ENCODE measurements at places on chromosomes 13 and 19.

GRCh38 chr13:97478247-97478646, 44.3 kb downstream of the RAP2A start:
- DNase-seq = no peak

DNA sequence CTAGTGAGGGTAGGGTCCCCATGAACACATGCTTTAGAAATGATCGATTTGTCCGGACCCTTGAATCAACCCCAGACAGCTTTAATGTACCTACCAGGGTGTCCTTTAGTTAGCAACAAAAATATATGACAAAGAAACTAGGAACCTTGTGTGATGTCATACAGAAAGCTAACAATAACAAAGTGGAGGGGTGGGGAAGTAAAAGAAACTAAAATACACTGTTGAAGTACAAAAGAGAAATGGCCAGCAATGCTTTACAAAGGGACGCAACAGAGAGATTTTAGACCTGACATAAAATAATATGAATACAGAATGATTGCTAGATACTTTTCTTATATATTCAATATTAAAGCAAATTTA, 40.0 kb downstream of the DZIP1 start:
- no peak for DNase-seq

GRCh38 chr13:59210543-59210942, 953.2 kb downstream of the DIAPH3 start:
- no peak for DNase-seq

GRCh38 chr13:113557013-113557412, 27.5 kb upstream of the TFDP1 start:
- DNase-seq = no peak

DNA sequence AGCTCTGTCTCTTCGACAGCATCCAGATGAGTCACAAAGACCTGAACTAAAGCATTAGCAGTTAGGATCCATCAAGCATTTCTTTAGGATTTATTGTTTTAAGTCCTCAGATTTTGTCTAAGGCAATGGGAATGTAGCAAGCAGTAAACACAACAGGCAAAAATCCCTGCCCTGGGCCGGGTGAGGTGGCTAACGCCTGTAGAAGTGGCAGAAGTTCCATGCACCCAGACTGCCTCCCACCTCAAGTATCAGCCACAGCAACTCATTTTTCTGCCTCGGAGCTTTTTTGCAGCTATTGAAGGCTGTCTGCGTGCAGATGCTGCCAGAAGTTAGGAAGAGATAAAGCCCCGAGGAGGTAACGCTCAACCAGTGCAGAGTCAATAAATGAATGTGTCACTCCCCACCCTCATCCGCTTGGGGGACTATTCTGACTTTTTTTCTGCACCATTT, 47.1 kb upstream of the MRI1 start:
- DNase-seq = no peak

- no peak for DNase-seq
These were observed 77.3 kb downstream of the DHRS12 start for GRCh38 chr13:51726446-51727193.

GRCh38 chr13:48038761-48039160, 1.2 kb downstream of the NUDT15 start:
- no peak for DNase-seq

DNA sequence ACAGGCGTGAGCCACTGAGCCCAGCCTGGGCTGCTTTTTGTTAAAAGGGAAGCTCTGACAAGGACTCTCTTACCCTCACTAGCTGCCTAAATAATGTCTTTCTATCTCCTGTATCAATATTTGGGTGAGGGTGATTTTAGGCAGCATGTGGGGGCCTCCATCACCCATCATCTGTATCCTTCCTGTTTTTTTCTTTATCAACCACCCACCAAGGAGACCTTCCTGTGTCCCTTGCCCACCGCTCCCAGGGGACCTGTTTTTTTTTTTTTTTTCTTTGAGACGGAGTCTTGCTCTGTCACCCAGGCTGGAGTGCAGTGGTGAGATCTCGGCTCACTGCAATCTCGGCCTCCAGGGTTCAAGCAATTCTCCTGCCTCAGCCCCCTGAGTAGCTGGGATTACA, 5.4 kb upstream of the NDUFB7 start:
- DNase-seq = no peak

GRCh38 chr13:112215871-112216270, 148.9 kb downstream of the SOX1 start:
- DNase-seq = no peak

GRCh38 chr13:38758277-38758676, 71.4 kb downstream of the FREM2 start:
- no peak for DNase-seq

GRCh38 chr13:51974482-51974881, 36.8 kb downstream of the ATP7B start:
- DNase-seq = no peak

- no peak for DNase-seq
These were observed 305.4 kb downstream of the UQCRFS1 start for GRCh38 chr19:28907534-28907933.

- DNase-seq = no peak
These were observed 18.9 kb downstream of the MBNL2 start for GRCh38 chr13:97240788-97241734.

DNA sequence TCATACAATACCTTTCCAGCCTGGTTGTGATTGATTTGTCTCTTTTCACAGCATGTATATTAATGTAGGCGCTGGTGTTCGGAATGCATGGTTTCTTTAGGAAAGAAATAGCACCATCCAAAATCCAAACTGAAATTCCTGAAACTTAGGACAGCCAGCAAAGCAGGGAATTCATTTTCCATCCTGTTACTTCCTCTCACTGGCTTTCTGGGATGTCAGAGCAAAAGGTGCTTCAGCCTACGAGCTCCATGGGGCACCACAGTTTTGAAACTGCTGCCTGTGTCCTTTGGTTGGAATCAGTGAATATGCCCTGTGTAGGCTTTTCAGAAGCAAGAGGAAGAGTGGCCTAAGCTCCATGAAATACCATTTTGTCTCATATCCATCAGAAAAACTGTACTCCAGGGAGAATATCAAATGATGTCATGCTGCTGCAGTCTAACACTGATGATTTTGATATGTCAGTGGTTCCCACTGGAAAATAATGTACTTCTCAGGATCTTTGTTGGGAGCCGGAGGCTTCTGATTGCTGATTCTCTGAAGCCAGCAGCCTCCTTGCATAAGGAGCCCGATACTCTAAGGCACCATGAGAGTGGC, 117.8 kb upstream of the SERP2 start:
- no peak for DNase-seq

DNA sequence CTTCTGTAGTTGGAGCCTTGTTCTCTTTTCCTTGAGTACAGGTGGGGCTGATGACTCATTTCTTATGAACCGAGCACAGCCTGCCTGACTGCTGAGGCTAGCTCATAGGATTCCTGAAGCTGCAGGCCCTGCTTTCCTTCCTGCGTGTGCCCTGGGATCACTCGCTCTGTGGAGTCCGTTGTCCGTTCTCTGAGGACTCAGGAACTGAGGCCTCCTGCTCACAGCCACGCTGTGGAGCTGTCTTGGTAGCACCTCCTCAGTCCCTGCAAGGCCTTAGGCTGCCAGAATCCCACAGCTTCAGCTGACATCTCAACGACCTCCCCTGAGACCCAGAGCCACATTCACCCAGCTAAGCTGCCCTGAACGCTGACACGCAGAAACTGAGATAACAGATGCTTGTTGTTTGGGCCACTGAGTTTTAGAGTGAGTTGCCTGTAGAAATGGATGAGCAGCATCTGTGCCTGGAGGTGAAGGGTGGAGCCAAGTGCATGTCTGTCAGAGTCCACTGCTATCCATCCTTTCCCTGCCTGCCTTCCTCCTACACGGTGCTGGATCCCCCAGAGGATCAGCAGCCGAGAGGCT, 72.9 kb downstream of the ARHGEF7 start:
- no peak for DNase-seq

- no peak for DNase-seq
These were observed 19.2 kb downstream of the KLK5 start for GRCh38 chr19:50933640-50934039.

DNA sequence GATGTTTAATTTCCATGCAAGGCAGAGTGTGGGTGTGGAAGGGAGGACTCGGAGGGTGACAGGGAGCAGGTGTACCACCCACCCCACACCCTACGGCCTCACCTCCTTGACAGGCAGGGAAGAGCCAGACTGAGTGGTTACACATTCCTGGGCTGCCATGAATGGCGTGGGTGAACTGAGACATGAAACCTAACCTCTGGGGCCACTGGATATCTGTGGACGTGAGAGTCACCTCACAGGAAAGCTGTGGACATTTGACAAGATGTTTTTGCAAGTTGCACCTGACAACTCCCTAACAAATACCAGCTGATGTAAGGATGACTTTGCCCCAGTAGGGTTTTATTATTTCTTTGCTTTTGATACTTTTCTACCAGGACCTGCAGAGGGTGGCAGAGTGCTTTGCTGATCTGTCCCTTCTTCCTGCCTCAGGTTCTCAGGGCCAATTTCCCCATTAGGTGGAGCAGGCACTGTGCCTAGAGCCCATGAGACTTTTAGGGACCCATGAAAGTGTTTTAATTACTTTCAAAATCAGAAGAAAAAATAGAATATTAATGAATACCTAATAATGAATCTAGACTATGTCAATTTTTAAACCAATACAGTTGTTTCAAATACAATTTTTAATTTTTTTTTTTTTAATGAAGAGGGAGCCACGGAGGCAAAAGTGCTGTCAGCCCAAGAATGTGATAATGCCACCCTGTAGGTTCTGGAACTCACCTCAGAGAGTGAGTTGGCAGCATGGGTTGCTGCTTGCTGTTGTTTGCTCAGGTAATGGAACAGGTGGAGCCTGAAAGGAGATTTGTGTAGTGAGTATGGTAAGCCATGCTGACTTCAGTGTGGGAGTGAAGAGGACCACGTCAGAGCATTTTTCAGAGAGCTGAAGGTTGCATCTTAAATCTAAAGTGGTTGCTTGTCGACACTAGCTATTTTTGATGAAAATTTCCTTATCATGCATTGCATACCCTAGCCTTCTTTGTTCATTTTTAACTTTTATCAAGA, 58.0 kb upstream of the CYSLTR2 start:
- DNase-seq = peak; percentile 64

DNA sequence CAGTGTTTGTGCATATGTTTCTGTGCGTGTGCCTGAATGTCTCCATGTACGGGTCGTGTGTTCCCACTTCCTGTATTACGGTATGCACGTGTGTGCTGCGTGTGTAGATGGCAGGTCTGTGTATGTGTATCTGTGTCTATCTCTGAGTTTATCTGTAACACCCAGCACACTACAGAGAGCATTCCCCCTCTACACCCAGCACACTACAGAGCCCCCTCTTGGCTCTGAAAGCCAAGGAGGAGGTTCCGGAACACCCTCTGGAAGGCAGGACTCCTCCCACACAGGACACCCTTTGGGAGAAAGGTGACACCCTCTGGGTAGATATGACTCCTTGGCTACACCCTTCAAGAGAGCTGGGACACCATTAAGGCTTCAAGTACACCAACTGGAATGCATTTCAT, 2.1 kb upstream of the ERFL start:
- no peak for DNase-seq

- no peak for DNase-seq
These were observed 259.9 kb downstream of the SLITRK1 start for GRCh38 chr13:83622422-83622784.

GRCh38 chr19:9039728-9040127, 29.5 kb upstream of the MUC16 start:
- no peak for DNase-seq

DNA sequence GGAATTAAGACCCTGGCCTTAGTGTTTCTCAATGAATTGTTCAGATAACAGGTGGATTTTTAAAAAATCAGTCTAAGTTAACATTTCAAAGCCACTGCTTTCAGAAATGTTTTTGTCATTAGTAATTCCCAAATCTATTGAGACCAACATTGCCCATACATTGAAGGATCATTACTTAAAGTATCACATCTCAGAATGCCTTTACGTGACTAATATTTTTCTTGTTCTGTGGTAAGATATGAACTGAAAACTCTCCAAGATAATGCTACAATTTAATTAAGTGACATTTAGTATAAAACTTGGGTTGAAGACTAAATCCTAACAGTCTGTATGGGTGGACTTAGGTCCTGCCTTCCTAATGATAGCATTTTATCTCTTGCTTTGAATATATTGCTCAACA, 59.4 kb upstream of the POSTN start:
- no peak for DNase-seq

- DNase-seq = no peak
These were observed 92.3 kb downstream of the TUBA3C start for GRCh38 chr13:19089315-19089714.

DNA sequence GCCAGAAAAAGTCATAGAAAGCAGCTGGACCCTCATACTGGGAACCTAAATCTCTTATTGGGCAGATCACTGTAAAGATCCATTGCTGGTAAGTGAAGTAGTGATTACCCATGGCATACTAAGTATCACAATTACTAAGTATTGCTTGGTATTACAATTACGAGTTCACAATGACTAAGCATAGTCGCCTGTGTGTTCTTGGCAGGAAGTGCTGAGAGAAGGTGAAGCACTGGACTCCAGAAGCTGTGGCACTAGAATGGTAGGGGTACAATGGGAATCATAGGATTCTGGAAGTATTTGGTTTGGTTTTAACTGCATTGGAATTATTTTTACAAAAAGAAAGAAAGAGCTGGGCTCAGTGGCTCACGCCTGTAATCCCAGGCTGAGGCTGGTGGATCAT, 20.3 kb downstream of the LGALS16 start:
- peak; percentile 90 for DNase-seq

- peak; percentile 10 for DNase-seq
These were observed 18.5 kb upstream of the FAM216B start for GRCh38 chr13:42762917-42763316.

GRCh38 chr19:35612559-35613321, at the start of gene HAUS5:
HAUS5 (plus strand) TSS chr19:35612735; CDS start chr19:35612795, 60 bp downstream.
- peak; percentile 97 for DNase-seq

DNA sequence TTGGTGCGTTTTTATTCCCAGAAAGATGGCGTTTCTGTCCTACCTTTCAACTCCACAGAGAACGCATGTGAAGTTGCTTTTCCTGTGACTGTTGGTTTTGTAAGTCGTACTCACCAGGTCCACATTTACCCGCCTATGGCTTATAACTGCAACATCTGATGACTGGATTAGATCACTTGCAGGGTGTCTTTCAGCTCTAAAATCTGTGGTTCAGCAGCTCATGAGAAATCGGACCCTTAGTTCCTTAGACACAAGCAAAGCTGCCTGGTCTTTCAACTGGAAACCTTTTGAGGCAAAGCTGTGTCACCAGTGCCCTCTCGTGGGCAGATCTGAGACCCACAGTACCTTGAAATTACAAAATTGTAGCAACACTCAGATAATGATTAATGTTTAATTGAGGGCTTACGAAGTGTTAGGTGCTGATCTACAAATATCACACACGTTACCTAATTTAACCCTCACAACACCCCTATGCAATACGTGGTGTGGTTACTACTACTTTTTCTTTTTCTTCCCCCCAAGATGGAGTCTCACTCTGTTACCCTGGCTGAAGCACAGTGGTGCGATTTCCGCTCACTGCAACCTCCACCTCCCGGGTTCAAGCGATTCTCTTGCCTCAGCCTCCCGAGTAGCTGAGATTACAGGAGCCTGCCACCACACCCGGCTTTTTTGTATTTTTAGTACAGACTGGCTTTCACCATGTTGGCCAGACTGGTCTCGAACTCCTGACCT, 65.4 kb downstream of the RUBCNL start:
- DNase-seq = peak; percentile 81

GRCh38 chr13:111384441-111385182, 64.2 kb downstream of the TEX29 start:
- DNase-seq = no peak
